PC-9 (cell line): ENCODE measurements at places on chromosomes 3 and 15.

- no peaks in the 10 kb centered on the region for H3K36me3 ChIP-seq
- H3K27me3 ChIP-seq, result no peaks in the 10 kb centered on the region
- H3K27ac ChIP-seq, result no peak overlapping the region
- DNase-seq, result no peak
- H3K4me1 ChIP-seq, result no peaks in the 10 kb centered on the region
- no peak overlapping the region for H3K4me3 ChIP-seq
These were observed 72.9 kb upstream of the MNS1 start for GRCh38 chr15:56537881-56538280.

DNA sequence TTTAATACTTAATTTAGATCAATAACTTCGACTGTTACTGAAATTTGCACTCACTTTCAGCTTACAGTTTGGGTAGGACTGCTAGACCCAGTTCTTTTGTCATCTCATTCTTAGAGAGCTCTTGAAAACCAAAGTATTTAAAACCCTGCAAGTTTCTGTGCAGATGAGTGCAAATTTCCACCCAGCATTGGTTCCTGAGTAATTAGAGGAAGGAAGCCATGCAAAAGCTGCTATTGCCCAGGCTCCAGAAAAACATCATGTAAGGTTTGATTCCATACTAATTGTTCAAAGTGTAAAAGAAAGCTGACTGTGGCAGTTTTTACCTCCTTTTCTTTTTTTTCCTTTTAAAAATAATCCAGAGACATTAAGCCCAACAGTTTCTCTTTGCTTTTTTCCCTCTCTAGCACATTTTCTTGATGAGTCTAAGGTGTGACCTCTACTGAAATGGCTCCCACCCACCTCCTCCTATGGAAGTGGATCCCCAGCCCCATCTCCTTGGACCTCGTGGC, 30.3 kb downstream of the ABHD2 start:
- H3K27me3 ChIP-seq, result no peaks in the 10 kb centered on the region
- peaks cover 97% of the 10 kb centered on the region for H3K4me1 ChIP-seq
- H3K4me3 ChIP-seq, result no peak overlapping the region
- H3K27ac ChIP-seq, result peak overlapping the region; percentile 97
- peaks cover 27% of the 10 kb centered on the region for H3K36me3 ChIP-seq
- no peak for DNase-seq

DNA sequence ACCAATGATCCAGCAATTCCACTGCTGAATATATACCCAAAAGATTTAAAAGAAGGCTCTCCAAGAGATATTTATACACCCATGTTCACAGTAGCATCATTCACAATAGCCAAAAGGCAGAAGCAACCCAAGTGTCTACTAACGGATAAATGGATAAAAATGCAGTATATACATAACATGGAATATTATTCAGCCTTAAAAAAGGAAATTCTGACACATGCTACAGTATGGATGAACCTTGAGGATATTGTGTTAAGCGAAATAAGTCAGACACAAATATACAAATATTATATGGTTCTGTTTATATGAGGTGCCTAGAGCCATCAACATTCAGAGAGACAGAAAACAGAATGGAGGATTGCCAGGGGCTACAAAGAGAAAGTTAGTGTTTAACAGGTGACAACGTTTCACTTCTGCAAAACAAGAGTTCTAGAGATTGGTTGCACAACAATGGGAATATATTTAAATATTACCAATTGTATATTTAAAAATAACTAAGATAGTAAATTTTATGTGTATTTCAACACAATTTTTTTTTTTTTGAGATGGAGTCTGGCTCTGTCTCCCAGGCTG, 69.4 kb downstream of the STAG1 start:
- no peaks in the 10 kb centered on the region for H3K27me3 ChIP-seq
- no peaks in the 10 kb centered on the region for H3K4me1 ChIP-seq
- no peak for DNase-seq
- H3K4me3 ChIP-seq, result no peak overlapping the region

- H3K4me1 ChIP-seq, result peaks cover 17% of the 10 kb centered on the region
- peak; percentile 69 for DNase-seq
- no peaks in the 10 kb centered on the region for H3K27me3 ChIP-seq
These were observed 2.0 kb downstream of the FAM43A start for GRCh38 chr3:194687638-194688199.

GRCh38 chr3:178545337-178545736, 9.1 kb downstream of the KCNMB2 start:
- H3K27me3 ChIP-seq, result no peaks in the 10 kb centered on the region
- no peak overlapping the region for H3K27ac ChIP-seq
- no peak overlapping the region for H3K4me3 ChIP-seq
- H3K36me3 ChIP-seq, result no peaks in the 10 kb centered on the region

GRCh38 chr3:136891934-136892855, 30.2 kb downstream of the NCK1 start:
- peaks cover 25% of the 10 kb centered on the region for H3K36me3 ChIP-seq
- H3K27me3 ChIP-seq, result no peaks in the 10 kb centered on the region
- 0 out of 2 replicates have a peak overlapping the region, but pooled peaks have one; percentile 29 for H3K27ac ChIP-seq
- H3K4me1 ChIP-seq, result peaks cover 27% of the 10 kb centered on the region
- peak; percentile 45 for DNase-seq
- H3K4me3 ChIP-seq, result no peak overlapping the region

GRCh38 chr3:124075753-124076152, 83.8 kb upstream of the ROPN1 start:
- no peak for DNase-seq
- no peaks in the 10 kb centered on the region for H3K4me1 ChIP-seq
- no peak overlapping the region for H3K27ac ChIP-seq
- H3K27me3 ChIP-seq, result peaks cover 76% of the 10 kb centered on the region

DNA sequence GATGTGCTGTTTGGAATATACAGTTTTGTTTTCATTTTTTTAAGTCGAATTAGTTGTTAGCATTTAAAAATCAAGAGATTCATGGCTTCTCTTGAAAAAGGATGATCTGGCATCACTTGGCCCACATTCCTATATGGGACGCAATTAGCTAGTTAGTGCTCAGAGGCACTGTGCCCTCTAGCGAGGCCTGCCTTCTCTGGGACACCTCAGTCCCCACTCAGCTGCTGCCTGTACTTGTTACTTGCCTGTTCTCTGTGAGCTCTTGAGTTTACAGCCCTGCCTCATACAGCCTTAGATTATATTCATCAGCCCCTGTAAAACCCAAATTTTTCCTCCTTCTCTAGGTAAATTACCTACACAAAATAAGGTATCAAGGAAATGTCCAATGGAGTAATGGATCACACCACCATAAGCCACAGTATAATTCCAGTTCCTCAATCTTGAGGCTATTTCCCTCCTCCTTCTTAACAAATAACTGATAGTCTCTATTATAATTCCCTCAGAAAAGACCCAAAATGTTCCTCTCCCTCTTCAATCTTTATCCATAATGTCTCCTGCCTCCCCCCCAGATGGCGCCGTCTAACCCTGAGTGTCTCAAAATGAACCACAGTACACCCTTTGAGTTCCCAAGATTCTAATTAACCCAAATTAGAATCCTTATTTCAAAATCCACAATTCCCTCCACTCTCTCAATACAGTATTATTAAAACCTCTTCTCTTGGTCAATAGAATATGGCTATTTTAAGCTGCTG, 2.7 kb downstream of the ZMAT3 start:
- no peak overlapping the region for H3K27ac ChIP-seq
- H3K4me3 ChIP-seq, result no peak overlapping the region
- no peaks in the 10 kb centered on the region for H3K27me3 ChIP-seq
- no peaks in the 10 kb centered on the region for H3K36me3 ChIP-seq

GRCh38 chr3:29637068-29637467, 356.2 kb downstream of the RBMS3 start:
- no peaks in the 10 kb centered on the region for H3K4me1 ChIP-seq
- no peaks in the 10 kb centered on the region for H3K27me3 ChIP-seq
- DNase-seq, result no peak
- H3K27ac ChIP-seq, result no peak overlapping the region

DNA sequence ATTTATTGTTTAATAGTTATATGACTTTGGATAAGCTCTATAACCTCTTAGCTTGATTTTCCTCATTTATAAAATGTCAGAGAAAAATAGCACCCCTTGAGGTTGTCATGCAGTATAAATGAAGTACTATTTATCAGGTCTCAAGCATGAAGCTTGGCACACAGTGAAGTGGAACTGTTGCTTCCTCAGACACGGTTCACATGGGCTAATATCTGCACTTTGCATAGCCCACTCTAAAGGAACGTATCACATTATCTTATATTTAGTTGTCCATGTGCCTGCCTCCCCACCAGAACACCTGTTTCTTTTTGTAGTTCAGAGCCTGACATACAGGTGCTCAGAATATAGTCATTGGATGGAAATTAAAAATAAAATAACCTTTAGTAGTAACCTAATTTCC, 273.7 kb downstream of the SOX2 start:
- no peaks in the 10 kb centered on the region for H3K27me3 ChIP-seq
- no peaks in the 10 kb centered on the region for H3K36me3 ChIP-seq
- no peaks in the 10 kb centered on the region for H3K4me1 ChIP-seq

- no peaks in the 10 kb centered on the region for H3K36me3 ChIP-seq
- no peak overlapping the region for H3K27ac ChIP-seq
- H3K27me3 ChIP-seq, result no peaks in the 10 kb centered on the region
- H3K4me3 ChIP-seq, result peak overlapping the region; percentile 30; the same call in 1 of the 2 replicates
- no peak for DNase-seq
These were observed 31.2 kb downstream of the BCHE start for GRCh38 chr3:165805946-165806561.

DNA sequence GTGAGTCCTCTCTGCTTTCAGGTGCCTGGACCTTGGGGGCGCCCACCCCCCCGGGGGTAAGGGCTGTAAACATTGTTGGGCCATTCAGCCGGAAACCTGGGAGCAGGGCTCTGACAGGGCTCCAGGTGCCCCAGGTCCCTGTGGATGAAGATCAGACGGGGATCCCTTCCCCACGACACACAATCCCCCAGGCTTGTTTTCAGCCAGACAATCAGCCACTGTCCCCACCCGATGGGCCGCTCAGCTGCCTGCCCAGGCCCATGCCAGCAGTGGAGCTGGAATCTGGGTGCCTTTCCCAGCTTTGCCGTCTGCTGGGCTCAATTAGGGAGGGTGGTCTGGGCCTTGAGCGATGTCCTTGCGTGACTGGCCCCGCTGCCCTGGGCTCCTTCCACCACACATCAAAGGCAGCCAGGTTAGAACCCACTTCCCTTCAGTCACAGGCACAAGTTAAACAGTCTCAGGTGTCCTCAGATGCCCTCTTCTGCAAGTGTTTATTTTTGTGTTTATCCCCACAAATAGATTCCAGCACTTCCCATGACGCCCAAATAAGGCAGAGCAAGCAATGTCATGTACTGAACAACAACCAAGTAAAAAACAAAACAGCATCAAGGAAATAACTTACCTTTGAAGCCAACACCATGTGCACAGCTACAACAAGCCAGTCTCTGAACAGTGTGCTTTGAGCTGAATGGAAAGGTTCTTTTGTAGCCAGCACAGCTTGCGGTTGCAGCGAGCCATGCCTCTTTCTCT, 77.0 kb upstream of the ALDH1A3 start:
- no peaks in the 10 kb centered on the region for H3K36me3 ChIP-seq
- H3K4me1 ChIP-seq, result no peaks in the 10 kb centered on the region
- H3K27ac ChIP-seq, result no peak overlapping the region

GRCh38 chr3:161081633-161082032, 23.5 kb downstream of the B3GALNT1 start:
- H3K36me3 ChIP-seq, result no peaks in the 10 kb centered on the region
- DNase-seq, result no peak
- no peak overlapping the region for H3K27ac ChIP-seq

DNA sequence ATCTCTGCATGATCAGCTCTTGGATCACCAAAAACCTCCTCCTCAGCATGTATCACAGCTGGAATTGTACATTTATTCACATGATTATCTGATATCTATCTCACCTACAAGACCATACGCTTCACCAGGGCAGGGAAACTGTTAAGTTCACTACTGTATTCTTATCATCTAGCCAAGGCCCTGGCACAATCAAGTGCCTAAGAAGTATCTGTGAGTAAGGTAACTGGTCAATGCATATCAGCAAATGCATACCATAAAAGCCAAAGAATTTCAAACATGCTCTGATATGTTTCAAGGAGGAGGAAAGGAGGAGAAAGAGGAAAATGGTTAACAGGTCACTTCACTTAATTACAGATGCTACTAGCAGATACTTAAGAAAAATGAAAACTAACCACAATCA, 158.4 kb downstream of the LIPC start:
- no peak overlapping the region for H3K27ac ChIP-seq
- H3K4me3 ChIP-seq, result no peak overlapping the region
- DNase-seq, result no peak
- no peaks in the 10 kb centered on the region for H3K4me1 ChIP-seq

- no peaks in the 10 kb centered on the region for H3K4me1 ChIP-seq
- H3K36me3 ChIP-seq, result no peaks in the 10 kb centered on the region
- H3K27ac ChIP-seq, result no peak overlapping the region
- H3K27me3 ChIP-seq, result no peaks in the 10 kb centered on the region
These were observed 48.3 kb downstream of the SLC6A20 start for GRCh38 chr3:45748068-45748467.

DNA sequence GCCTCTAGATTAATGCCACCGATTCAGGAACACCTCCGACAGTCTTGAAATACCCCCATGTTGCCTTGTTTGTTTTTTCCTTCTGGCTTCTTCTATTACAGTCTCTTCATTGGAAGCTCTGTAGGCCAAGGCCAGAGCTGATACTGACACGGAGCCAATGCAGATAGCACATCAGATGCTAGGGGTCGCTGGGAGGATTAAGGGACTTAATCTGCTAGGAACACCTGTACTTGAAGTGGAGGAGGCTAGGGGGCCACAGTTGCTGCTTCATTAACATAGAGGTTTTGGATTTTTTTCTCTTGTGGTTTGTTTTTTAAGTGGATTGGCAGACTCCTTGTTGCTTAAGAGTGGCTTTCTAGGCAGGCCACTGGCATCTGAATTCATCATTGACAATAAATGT, 49.6 kb downstream of the PARP14 start:
- H3K4me3 ChIP-seq, result no peak overlapping the region
- H3K36me3 ChIP-seq, result no peaks in the 10 kb centered on the region
- no peak overlapping the region for H3K27ac ChIP-seq
- DNase-seq, result no peak

- H3K36me3 ChIP-seq, result no peaks in the 10 kb centered on the region
- no peak overlapping the region for H3K4me3 ChIP-seq
- H3K4me1 ChIP-seq, result peaks cover 19% of the 10 kb centered on the region
- no peaks in the 10 kb centered on the region for H3K27me3 ChIP-seq
- H3K27ac ChIP-seq, result no peak overlapping the region
These were observed 32.8 kb downstream of the ZNF589 start for GRCh38 chr3:48273594-48274211.

- no peaks in the 10 kb centered on the region for H3K36me3 ChIP-seq
- H3K4me1 ChIP-seq, result peaks cover 45% of the 10 kb centered on the region
- DNase-seq, result no peak
These were observed 763.3 kb upstream of the CFAP20DC start for GRCh38 chr3:59813148-59813538.

GRCh38 chr3:173538410-173538809, 140.9 kb downstream of the NLGN1 start:
- no peak overlapping the region for H3K27ac ChIP-seq
- H3K4me3 ChIP-seq, result no peak overlapping the region
- no peak for DNase-seq
- no peaks in the 10 kb centered on the region for H3K36me3 ChIP-seq
- H3K27me3 ChIP-seq, result no peaks in the 10 kb centered on the region

DNA sequence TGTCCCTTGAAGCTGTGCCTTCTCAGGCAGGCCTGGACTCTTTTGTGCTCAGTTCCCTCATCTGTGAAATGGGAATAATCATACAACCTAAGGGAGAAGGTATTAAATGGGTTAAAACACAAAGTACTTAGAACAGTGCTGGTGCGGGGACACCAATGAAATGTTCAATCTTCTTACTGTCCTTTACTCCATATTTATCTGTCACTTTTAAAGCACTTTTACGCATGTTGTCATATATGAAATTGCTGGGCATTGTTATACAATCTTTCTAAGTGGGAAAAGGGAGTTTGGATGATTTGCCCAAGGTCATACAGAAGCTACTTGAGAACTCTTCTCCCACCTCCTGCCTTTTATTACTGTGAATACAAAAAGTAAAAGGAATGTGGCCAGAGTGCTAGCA, 87.8 kb upstream of the PSMD6 start:
- no peaks in the 10 kb centered on the region for H3K27me3 ChIP-seq
- H3K27ac ChIP-seq, result no peak overlapping the region
- H3K36me3 ChIP-seq, result no peaks in the 10 kb centered on the region
- H3K4me3 ChIP-seq, result no peak overlapping the region
